Upper lobe of left lung (tissue), 6 donors: ENCODE measurements at places on chromosomes 11 and 22.

GRCh38 chr11:61737131-61737530 lies 15.3 kb upstream of the MYRF start:
- no peak overlapping the region for H3K4me3 ChIP-seq
- H3K4me1 ChIP-seq = no peaks in the 10 kb centered on the region
- H3K27ac ChIP-seq = no peak overlapping the region
- no peaks in the 10 kb centered on the region for H3K27me3 ChIP-seq
- peaks cover 8% of the 10 kb centered on the region for H3K36me3 ChIP-seq

GRCh38 chr22:20111045-20111688 lies 4.7 kb upstream of the RANBP1 start:
- H3K4me3 ChIP-seq = no peak overlapping the region
- H3K27ac ChIP-seq = no peak overlapping the region
- peaks cover 13% of the 10 kb centered on the region for H3K4me1 ChIP-seq
- peak; percentile 22 for DNase-seq

GRCh38 chr11:44005063-44005701 lies 42.6 kb upstream of the ACCSL start:
- DNase-seq = no peak
- no peaks in the 10 kb centered on the region for H3K36me3 ChIP-seq
- H3K4me3 ChIP-seq = no peak overlapping the region
- no peak overlapping the region for H3K27ac ChIP-seq
- H3K27me3 ChIP-seq = no peaks in the 10 kb centered on the region

- DNase-seq = no peak
- no peaks in the 10 kb centered on the region for H3K27me3 ChIP-seq
- H3K27ac ChIP-seq = no peak overlapping the region
- H3K36me3 ChIP-seq = no peaks in the 10 kb centered on the region
These were observed 18.4 kb downstream of the TMPRSS6 start for GRCh38 chr22:37090920-37091695.

DNA sequence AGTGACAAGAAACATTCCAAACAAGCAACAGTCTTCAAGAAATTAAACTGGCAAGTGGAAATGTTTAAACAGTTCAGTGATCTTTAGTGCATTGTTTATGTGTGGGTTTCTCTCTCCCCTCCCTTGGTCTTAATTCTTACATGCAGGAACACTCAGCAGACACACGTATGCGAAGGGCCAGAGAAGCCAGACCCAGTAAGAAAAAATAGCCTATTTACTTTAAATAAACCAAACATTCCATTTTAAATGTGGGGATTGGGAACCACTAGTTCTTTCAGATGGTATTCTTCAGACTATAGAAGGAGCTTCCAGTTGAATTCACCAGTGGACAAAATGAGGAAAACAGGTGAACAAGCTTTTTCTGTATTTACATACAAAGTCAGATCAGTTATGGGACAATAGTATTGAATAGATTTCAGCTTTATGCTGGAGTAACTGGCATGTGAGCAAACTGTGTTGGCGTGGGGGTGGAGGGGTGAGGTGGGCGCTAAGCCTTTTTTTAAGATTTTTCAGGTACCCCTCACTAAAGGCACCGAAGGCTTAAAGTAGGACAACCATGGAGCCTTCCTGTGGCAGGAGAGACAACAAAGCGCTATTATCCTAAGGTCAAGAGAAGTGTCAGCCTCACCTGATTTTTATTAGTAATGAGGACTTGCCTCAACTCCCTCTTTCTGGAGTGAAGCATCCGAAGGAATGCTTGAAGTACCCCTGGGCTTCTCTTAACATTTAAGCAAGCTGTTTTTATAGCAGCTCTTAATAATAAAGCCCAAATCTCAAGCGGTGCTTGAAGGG lies 6.0 kb downstream of the MALAT1 start:
- H3K4me3 ChIP-seq = peak overlapping the region; percentile 75
- no peaks in the 10 kb centered on the region for H3K27me3 ChIP-seq
- H3K4me1 ChIP-seq = peaks cover 41% of the 10 kb centered on the region
- peak overlapping the region; percentile 99 for H3K27ac ChIP-seq

DNA sequence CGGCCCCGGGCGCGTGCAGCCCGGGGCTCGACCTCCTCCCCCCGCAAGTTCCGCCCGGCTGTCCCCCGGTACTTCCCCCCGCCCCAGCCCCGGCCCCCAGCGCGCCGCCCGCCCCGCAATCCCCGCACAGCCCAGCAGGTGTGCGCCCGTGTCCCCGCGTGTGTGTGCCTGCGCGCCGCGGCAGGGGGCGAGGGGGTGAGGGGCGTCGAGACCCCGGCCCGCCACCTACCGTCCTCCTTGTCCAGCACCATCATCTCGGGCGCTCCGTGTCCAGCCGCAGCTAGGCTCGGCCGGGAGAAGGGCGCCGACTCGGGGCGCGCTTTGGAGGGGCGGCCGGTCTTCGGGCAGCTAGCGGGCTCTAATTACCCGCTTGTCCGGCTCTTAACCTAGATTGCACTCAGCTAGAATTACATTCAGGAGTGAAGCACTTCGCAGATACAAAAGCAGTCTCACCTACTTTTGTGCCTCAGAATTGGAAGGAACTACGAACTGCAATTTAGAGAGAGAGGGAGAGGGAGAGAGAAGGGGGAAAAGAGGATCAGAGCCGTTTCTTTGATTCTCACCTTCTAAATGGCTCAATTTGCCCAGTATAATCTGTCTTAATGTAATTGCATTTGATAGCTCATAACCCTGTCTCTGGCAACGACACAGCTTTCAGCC lies 439 bp downstream of the LMO1 start:
- no peaks in the 10 kb centered on the region for H3K36me3 ChIP-seq
- DNase-seq = peak; percentile 85
- peaks cover 5% of the 10 kb centered on the region for H3K27me3 ChIP-seq
- H3K4me3 ChIP-seq = peak overlapping the region; percentile 51
- H3K4me1 ChIP-seq = peaks cover 29% of the 10 kb centered on the region
- H3K27ac ChIP-seq = no peak overlapping the region

- H3K36me3 ChIP-seq = no peaks in the 10 kb centered on the region
- H3K4me3 ChIP-seq = no peak overlapping the region
- H3K27me3 ChIP-seq = no peaks in the 10 kb centered on the region
- DNase-seq = no peak
These were observed 409.2 kb downstream of the TBC1D22A start for GRCh38 chr22:47171441-47172221.

DNA sequence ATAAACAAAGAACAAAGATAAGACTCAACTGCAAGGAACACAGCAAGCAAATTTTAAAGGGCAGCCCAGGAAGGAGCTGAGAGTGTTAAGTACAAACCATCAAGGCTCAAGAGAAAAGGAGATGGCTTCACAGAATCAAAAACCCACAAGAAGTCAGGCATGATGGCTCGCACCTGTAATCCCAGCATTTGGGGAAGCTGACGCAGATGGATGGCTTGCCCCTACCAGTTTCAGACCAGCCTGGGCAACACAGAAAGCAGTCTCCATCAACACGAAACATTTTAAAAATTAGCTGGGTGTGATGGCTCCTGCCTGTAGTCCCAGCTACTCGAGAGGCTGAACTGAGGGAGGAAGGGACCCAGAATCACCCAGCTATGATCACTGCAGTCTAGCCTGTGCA lies 32.6 kb downstream of the MAPK1 start:
- no peak overlapping the region for H3K4me3 ChIP-seq
- peaks cover 48% of the 10 kb centered on the region for H3K4me1 ChIP-seq
- no peaks in the 10 kb centered on the region for H3K27me3 ChIP-seq
- H3K36me3 ChIP-seq = no peaks in the 10 kb centered on the region

GRCh38 chr11:71490731-71491390 lies 36.2 kb upstream of the KRTAP5-7 start:
- H3K4me1 ChIP-seq = peaks cover 14% of the 10 kb centered on the region
- peaks cover 67% of the 10 kb centered on the region for H3K36me3 ChIP-seq
- no peak overlapping the region for H3K4me3 ChIP-seq
- no peaks in the 10 kb centered on the region for H3K27me3 ChIP-seq
- DNase-seq = no peak
- no peak overlapping the region for H3K27ac ChIP-seq

DNA sequence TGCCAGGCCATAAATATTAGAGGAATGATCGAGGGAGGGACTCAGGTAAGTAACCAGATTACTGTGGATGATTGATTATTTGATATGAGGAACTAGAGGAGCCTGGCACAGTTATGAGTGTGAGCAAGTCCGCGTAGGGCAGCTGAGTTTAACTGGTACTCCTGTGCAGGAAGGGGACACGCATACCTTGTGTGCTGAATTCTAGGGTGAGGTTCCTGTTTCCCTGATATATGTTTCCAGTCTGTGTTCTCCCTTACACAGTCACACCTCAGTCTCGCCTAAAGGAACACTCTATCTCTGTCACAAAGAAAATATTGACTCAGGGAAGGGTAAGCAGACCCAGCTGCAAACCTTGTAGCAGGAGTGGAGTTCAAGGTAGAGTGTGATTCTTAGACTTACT lies 17.4 kb downstream of the SGSM3 start:
- H3K4me1 ChIP-seq = peaks cover 30% of the 10 kb centered on the region
- no peak overlapping the region for H3K27ac ChIP-seq
- DNase-seq = no peak
- no peaks in the 10 kb centered on the region for H3K27me3 ChIP-seq

DNA sequence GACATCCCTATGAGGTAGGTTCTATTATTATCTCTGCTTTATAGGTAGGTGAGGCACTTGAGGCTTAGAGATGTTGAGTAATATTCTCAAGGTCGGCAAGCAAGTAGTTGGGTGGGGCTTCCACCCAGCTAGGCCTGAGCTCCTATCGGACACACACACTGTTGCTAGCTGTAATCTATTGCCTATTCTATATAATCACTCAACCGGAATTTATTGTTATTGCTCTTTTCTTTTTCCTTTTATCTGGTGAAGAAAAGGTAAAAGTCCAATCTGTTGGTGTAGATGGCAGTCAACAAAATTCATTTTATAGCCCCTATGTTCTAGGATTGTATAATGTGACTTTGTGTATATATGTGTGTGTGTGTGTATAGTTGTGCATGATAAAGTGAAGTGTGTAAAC lies 3.4 kb downstream of the OR9Q2 start:
- H3K4me3 ChIP-seq = no peak overlapping the region
- H3K36me3 ChIP-seq = no peaks in the 10 kb centered on the region
- no peak overlapping the region for H3K27ac ChIP-seq
- no peaks in the 10 kb centered on the region for H3K27me3 ChIP-seq
- no peak for DNase-seq
- H3K4me1 ChIP-seq = no peaks in the 10 kb centered on the region

- H3K4me1 ChIP-seq = peaks cover 15% of the 10 kb centered on the region
- no peaks in the 10 kb centered on the region for H3K27me3 ChIP-seq
- H3K4me3 ChIP-seq = no peak overlapping the region
These were observed 16.0 kb upstream of the PRG2 start for GRCh38 chr11:57406337-57406904.

DNA sequence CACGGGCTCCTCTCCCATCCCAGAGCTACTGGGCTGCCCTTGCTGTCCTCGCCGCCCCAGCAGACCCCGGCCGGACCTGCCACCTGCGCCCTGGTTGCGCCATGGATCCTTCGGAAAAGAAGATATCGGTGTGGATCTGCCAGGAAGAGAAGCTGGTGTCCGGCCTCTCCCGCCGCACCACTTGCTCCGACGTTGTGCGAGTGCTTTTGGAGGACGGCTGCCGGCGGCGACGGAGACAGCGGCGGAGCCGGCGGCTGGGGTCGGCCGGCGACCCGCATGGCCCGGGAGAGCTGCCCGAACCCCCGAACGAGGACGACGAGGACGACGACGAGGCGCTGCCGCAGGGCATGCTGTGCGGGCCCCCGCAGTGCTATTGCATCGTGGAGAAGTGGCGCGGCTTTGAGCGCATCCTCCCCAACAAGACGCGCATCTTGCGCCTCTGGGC lies 382 bp downstream of the RASSF10 start:
- peak overlapping the region; percentile 47 for H3K4me3 ChIP-seq
- H3K27ac ChIP-seq = peak overlapping the region; percentile 71
- DNase-seq = no peak
- H3K27me3 ChIP-seq = no peaks in the 10 kb centered on the region

DNA sequence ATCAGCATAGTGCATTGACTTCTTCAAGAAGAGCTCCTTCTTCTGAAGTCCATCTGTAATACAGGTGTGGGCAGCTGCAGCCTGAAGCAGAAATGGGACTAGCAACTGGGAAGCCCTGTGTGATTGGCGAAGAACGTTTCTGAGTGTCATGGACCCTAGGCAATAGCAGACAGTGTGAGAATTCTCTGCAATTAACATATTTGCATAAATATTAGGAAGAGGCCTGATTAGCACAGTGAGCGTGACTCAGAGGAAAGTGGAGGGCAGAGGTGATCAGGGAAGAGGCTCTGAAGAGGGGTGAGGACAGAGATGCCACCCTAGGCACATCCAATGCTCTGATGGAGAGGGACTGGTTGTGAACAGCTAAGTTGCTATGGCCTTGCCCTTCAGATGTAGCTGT lies 171.2 kb upstream of the ZBED5 start:
- no peak for DNase-seq
- no peak overlapping the region for H3K4me3 ChIP-seq
- H3K27ac ChIP-seq = no peak overlapping the region
- H3K36me3 ChIP-seq = no peaks in the 10 kb centered on the region

GRCh38 chr22:48240935-48241230 lies 1478.4 kb downstream of the TBC1D22A start:
- H3K4me3 ChIP-seq = no peak overlapping the region
- DNase-seq = no peak
- no peak overlapping the region for H3K27ac ChIP-seq
- no peaks in the 10 kb centered on the region for H3K27me3 ChIP-seq

GRCh38 chr11:116096272-116096995 lies 592.2 kb upstream of the CADM1 start:
- H3K36me3 ChIP-seq = no peaks in the 10 kb centered on the region
- no peak overlapping the region for H3K27ac ChIP-seq
- H3K27me3 ChIP-seq = no peaks in the 10 kb centered on the region
- no peak for DNase-seq
- H3K4me3 ChIP-seq = no peak overlapping the region

DNA sequence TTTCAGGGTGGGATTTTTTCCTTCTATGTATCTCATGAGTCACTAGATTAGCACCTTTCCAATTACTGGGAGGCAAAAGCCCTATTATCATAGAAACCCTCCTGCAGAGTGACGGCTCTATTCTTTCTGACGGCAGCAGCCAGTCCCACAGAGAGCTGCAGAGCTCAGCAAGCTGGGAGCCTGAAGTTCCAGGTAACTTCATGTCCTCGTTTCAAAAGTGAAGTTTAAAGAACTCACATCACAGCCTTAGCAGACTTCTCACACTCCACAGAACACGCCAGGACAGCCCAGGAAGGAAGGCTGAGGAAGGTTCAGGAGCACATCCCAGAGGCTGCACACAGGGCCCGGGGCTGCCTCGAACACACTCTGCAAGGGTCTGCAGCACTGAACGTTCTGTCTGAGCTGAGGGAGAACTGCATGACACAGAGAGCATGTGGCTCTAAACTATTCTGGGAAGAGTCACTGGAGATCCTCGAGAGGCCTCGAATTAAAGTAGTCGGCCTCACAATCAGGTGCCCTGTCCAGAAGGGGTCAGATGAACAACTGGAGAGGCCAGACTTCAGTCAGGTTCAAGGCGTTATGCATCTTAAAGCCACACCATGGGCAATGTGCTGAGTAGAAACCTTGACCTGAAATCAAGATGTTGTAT lies 104.2 kb upstream of the DRD2 start:
- no peaks in the 10 kb centered on the region for H3K36me3 ChIP-seq
- no peaks in the 10 kb centered on the region for H3K27me3 ChIP-seq
- peak; percentile 20 for DNase-seq
- no peak overlapping the region for H3K27ac ChIP-seq
- H3K4me1 ChIP-seq = no peaks in the 10 kb centered on the region
